ENCODE measurements at places on chromosomes 6 and 20. TPM values are rescaled to one million over a fixed set of nuclear protein-coding genes. Genes with fewer than 3 reads are reported as not detected.
A peak's percentile ranks its signal among the peaks of the same experiment; 100 is the strongest.

GRCh38 chr6:43707269-43707668, 19.7 kb upstream of the MRPS18A start:
- no peak for DNase-seq

SLC35D3 gene
- total RNA-seq = 0.09 TPM

DNA sequence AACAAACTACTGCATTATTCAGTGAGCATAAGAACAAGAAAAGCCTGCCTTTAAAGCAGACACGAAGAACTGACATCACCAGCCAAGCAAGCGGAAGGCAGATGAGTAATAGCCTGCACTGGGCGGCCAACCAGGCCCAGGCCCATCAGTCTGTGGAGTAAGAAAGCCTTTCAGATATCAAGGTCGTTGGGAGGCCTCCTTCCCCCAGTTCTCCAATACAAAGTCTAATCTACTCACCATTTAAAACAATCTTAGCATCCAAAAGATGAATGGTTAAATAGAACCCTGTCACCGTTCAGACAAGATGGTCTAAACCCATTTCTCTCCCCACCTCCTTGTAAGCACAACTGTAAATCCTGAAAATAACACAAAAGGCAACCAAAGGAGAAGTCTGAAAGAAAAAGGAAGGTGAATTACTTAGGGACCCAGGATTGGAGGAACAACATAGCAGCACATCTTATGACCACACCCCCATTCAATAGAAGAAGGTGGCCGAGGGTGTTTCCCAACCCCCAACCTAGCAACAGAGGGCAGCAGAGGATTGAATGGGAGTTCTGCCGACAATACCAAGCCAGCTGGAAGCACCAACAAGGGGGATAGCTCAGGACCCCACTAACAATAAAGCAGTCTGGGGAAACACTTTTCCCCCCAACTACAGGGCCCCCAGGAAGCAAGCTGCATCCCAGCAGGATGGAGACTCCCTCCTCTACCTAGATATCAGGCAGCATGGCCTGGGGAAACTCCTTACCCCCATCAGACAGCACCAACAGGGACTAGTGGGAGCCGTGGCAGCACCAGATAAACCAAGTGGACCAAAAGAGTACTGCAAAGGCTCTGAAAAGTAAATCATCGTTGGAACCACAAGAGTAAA, 67.9 kb downstream of the ZHX3 start:
- DNase-seq = peak; percentile 57

PLN gene
- total RNA-seq = 8.0 TPM

GRCh38 chr6:137707590-137708360, 159.3 kb upstream of the TNFAIP3 start:
- peak; percentile 65 for DNase-seq

KCNQ2 gene
- 0.28 TPM for total RNA-seq

Measured in lung (tissue), 17 donors.